ENCODE measurements at places on chromosomes 3 and 15.

DNA sequence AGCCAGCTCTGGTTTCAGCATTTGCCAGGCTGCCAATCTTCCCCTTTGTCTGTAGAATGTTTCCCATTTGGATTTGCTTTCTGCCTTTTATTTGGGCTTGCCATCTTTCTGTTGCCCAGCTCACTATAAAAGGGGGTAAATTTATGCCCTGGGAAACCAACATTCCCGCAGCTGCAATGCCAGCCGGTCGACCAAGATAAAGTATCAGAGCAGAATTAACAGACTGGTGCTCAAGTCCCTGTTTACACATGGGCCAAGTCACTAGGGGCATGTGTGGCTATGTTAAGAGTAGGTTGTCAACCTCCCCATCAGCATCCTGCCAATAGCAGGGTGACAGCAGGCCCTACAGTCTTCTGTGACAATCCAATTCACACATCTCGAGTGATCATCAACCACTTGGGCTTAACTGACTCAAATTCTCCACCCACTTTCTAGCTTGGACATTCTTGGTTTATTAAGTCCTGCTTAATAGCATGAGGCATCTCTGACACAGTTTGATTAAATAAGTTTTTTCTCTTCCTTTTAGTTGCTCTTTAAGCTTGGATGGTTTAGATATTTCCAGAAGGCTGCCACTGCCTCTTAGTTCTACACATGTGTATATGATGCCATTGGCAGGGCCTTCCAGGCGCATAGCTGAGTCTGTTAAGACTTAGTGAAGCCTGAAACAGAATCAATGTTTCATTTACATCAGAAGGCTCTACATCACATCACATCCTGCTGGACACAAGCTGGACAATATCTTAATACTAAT is 24.1 kb upstream of the VEPH1 start:
- no peak for DNase-seq

- no peak for DNase-seq
Observed at GRCh38 chr3:160434071-160434470, 15.5 kb downstream of the TRIM59 start.

- DNase-seq, result no peak
Observed at GRCh38 chr3:99458013-99458412, 180.4 kb upstream of the COL8A1 start.

- no peak for DNase-seq
Observed at GRCh38 chr3:141926929-141927328, 50.5 kb downstream of the ATP1B3 start.

GRCh38 chr15:45333550-45333949 is 44.8 kb downstream of the GATM start:
- no peak for DNase-seq

GRCh38 chr3:30496066-30496966 is 110.1 kb upstream of the TGFBR2 start:
- DNase-seq, result no peak

GRCh38 chr3:134027631-134028030 is 2.1 kb downstream of the SLCO2A1 start:
- no peak for DNase-seq

GRCh38 chr3:57816471-57817095 is 60.5 kb downstream of the SLMAP start:
- DNase-seq, result no peak

DNA sequence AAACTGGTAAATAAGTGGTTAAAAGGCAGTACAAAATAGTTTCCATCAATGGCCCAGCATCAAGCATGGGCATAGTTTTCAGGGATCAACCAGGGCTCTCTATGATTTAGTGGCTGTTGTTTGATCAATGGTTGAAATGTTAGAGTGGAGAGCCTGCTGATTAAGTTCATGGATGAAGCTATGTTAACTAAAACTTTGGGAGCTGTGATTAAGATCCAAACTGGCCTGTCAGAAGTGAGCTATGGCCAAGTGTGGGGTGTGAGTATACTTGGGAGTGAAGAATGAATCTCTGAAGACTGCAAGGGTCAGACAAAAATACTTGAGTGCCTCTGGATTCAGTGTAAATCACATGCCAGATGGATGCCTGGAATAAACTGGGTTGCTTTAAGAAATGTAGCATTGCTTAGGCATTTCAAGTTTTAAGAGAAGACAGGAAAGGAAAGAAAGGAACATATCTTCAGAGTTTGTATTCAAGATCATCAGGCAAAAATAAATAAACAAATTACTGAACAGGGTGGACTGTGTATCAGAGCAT is 422.2 kb upstream of the ADAMTS9 start:
- DNase-seq, result no peak

- no peak for DNase-seq
Observed at GRCh38 chr15:83644439-83644838, 9.5 kb upstream of the ADAMTSL3 start.

- no peak for DNase-seq
Observed at GRCh38 chr15:68228971-68229385, 550 bp downstream of the CLN6 start.

DNA sequence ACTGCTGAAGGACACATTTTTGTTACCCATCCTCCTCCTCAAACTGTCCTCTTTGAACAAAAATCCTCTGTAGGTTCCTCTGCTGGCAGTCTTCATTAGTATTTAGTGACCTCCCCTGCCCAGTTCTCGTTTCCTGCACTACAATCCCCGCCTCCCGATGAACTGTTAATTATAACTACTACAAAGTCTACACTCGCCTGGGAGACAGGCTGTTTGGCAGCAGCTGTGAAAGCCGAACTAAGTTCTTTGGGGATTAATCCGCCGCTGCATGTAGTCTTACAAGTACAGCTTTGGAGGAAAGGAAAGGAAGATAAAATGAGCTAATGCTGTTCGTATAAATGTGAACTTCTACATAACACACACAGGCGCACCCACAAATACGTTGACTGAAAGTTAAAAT is 160.0 kb upstream of the WNT5A start:
- no peak for DNase-seq

GRCh38 chr3:194688200-194688740 is 2.6 kb downstream of the FAM43A start:
- no peak for DNase-seq
